Activated naive CD4-positive, alpha-beta T cell (primary cell): ENCODE measurements at places on chromosomes 11 and 22.

- DNase-seq, result peak; percentile 26
Observed at GRCh38 chr11:67267188-67268080, 1.2 kb downstream of the GRK2 start.

DNA sequence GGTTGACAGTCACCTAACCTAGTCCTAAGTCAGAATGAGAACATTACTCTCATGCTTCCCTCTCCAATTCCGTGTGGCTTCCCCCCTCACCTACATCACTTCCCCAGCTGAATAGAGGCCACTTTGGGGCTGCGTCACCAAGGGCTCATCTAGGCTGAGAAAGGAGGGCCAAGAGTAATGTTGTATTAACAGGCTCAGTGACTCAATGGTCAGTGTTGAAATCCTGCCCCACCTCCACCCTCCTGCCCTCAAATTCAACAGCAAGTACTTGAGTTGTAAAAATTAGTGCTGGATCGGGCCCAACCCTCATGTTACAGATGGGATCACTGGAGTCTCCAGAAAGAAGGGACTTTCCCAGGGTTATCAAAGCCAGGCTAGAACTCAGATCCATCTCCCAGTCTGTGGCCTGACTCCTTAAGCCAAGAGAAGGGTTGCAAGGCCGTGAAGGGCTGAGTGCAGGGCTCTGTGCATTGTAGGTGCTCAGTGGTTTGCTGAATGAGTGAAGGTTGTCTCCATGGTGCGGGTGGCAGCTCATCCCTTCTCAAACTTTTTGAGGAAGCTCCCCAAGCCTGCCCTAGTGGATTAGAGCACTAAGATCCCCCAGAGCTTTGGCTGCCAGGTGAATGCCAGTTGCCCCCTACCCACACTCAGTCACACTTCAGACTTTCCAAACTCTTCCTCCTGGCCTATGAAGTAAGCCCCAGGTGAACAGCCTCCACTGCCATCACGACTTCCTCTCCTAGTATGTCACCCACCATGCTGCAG lies 3.2 kb downstream of the DGAT2 start:
- no peak for DNase-seq

DNA sequence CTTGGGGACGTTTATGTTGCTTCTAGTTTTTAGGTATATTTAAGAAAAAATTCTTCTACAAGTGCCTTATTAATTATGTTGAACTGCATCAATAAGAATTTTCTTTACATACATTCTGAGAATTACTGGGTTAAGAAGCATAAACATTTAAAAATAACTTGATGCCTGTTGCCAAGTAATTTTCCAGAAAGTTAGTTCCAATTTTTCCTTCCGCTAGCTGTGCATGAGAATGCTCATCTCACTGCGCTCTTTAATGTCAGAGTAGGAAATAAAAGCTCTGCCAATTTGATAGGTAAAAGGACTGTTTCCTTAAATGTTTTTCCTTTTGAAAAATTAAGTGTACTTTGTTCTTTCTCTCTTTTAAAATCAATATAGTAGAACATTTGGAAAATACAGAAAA lies 113.1 kb upstream of the ZBED5 start:
- no peak for DNase-seq

DNA sequence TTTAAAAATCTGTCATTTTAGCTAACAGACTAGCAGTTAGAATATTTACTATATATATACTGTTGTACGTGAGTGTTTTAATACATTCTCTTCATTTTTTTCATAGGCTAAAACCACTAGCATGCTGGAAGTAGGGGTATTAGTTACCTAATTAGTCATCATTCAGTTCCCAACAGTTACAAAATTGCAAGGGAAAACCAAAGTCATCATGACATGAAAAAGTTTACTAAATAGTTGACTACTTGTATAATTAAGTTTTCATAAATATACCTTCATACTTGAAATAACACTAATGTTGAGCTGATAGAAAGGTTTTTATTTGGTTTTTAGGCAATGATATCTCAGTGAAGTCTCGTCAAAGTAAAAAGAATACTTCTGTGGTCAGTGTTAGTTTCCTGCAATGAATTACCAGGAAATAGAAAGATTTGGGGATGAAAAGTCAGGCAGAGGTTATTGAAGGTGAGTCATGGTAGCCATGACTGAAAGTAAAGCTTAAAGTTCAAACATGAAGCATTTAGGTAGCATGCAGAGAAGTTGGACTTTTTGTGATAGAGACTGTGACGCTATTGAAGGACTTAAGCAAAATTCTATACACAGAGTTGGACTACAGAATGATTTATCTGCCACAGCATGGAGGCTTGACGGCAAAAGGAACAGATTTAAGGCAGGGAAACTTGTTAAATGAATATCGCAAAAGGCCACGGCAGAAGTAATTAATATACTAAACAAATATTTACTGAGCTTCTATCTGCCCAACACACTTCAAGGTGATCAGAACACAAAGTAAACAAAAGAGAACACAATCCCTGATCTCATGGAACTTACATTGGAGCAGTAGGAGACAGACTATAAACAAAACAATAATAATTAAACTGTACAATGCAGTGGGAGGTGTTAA lies 828.1 kb upstream of the FAT3 start:
- DNase-seq, result no peak

- no peak for DNase-seq
Observed at GRCh38 chr11:35157814-35158700, 19.1 kb downstream of the CD44 start.

- DNase-seq, result no peak
Observed at GRCh38 chr11:128448200-128448886, 139.0 kb downstream of the ETS1 start.

DNA sequence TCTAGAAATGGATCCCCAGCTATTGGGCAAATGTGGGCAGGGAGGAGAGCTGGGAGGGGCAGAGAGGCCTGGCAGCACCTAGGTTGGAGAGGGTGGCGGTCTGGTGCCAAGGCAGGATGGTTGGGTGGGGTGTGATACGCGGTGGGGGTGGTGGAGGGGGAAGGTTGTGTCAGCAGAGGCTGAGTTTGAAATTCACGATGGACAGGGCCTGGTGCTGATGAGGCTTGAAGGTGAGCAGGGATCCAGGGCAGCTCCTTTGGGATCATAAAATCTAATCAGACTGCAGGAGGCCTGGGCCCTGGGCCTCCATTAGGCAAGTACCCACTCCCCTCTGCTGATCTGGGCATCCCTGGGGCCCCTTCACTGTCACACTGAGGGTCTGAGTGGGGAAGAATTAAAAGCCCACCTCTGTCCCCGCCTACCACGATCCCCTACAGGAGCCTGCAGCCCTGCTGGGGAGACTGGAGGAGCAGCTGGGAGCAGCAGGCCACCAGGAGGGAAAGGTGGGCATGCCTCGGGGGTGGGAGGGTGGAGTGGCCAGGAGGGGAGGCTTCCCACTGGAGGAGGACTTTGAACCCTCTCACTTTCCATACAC lies 24.0 kb downstream of the IGLL1 start:
- DNase-seq, result no peak

DNA sequence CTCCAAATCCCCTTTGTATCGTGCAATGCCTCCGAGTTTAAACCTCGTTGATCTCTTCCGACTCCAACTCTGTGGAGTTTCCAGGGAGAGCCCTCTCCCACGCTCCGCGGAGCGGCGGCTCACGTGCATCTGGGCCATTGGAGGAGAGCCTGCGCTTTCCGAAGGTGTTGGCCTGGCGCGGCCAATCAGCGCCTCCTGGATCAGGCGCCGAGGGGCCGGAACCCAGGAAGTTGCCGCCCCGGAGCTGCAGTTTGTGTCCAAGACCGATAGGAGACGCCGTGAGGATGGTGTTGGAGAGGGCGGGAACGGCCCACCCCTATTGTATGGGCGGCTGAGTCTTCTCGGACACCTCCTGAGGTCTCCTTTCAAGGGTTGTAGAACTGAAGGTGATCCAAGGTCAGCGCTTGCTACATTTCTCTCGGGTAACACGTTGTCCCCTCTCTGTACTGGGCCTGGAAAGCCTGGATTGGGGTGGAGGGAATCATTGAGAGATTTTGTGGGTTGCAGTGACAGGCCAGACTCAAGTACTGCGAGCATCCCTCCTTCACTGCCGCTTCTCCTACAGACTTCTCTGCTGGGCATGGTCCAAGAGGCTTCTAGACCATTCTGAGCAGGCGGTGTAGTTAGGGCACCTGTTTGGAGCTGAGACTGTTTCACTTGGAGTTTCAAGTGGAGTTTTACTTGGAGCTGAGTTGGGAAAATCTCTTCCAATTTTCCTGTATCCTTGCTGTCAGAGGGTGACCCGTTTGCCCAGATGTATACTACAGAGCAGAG lies 1.7 kb downstream of the ADAMTS15 start:
- no peak for DNase-seq

- no peak for DNase-seq
Observed at GRCh38 chr11:123330471-123330870, 99.6 kb upstream of the GRAMD1B start.

DNA sequence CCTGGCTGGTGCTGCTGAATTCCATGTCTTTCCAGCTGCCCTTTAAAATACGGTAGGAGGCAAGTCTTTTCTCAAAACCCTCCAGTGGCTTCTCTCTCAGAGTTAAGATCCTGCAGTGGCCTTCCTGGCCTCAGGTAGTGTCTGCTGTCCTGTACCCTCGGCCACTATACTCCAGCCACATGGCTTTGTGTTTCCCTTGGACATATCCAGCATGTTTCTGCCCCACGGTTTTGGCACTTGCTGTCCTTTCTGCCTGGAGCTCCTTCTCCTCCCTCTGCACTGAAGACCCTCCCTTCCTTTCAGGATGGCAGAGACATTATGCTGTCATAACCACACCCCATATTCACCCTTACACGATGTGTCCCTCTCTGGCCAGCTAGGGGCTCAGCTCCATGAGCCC lies 76.5 kb upstream of the B3GAT1 start:
- no peak for DNase-seq

DNA sequence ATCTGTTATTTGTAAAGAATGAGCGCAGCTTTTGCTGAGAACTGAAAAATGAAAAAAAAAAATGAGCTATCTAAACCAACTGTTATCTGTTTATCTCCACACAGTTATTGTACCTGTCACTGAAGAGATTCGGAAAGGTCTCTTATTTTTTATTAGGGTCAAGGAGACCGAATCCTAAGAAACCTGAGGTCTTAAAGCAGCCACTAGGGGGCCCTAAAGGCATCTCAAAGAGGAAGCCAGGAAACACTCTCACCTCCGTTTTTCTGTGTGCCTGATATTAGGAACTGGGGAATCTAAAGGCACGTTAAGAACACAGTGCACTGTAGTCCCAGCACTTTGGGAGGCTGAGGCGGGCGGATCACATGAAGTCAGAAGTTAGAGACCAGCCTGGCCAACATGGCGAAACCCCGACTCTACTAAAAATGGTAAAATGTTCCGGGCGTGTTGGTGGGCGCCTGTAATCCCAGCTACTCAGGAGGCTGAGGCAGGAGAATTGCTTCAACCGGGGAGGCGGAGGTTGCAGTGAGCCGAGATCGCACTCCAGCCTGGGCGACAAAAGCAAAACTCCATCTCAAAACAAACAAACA lies 3.5 kb upstream of the LARGE1 start:
- no peak for DNase-seq

DNA sequence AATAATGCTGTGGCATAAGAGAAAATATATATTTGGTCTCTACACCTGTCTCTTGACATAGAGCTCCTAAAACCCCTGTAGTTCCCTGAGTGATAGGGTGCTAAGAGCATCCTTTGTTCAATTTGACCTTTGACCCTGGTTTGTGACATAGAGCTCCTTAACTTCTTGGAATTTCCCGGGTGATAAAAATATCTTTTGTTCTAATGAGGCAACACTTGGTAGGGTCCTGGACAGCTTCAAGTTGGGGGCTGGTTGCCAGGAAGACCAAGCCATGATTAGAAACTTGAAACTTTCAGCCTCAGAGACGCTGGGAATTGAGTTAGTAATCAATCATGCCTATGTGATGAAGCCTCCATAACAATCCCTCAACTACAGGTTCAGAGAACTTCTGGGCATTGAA lies 105.4 kb downstream of the CASP12 start:
- no peak for DNase-seq

GRCh38 chr11:85889676-85890579 lies 34.7 kb downstream of the CCDC83 start:
- DNase-seq, result no peak

- DNase-seq, result no peak
Observed at GRCh38 chr11:19679952-19680828, 32.4 kb upstream of the NAV2 start.

GRCh38 chr22:24486501-24486921 lies 8.6 kb upstream of the UPB1 start:
- DNase-seq, result no peak

GRCh38 chr11:121391914-121392313 lies 60.2 kb upstream of the SORL1 start:
- no peak for DNase-seq

- DNase-seq, result no peak
Observed at GRCh38 chr11:26743622-26744021, 21.8 kb upstream of the SLC5A12 start.

- no peak for DNase-seq
Observed at GRCh38 chr11:112884012-112884767, 77.0 kb upstream of the NCAM1 start.

DNA sequence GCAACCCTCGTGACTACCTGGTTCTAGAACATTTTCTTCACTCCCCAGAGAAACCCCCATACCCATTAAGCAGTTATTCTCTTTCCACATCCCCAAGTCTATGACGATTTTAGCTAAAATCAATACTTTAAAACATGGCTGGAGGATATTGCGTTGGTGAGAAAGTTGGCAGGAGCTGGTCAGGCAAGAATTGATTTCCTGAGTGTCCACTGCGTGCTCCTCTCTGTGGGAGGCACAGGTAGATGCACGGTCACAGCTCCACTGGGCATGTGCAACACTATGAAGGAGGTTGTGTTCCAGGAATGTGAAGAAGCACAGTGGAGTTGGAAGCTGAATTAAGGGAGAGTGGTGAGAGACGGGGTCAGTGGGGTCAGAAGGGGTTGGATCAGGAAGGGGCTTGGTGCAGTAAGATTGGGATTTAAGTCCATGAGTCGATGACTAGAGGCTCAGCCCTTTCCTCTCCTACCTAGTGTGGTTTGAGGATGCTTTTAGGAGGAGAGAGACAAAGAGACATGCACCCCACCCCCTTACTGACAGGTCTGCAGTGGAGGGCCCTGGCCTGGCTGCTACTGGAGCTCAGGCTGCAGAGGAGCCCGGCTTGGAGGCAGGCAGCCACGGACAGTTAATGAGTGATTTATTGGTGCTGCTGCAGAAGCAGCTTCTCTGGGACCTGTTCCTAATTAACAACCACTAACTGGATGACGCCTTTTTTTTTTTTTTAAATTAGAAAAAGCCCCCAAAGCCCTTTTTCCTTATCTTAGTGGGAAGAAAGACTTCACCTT lies 395.6 kb downstream of the TENM4 start:
- DNase-seq, result no peak

DNA sequence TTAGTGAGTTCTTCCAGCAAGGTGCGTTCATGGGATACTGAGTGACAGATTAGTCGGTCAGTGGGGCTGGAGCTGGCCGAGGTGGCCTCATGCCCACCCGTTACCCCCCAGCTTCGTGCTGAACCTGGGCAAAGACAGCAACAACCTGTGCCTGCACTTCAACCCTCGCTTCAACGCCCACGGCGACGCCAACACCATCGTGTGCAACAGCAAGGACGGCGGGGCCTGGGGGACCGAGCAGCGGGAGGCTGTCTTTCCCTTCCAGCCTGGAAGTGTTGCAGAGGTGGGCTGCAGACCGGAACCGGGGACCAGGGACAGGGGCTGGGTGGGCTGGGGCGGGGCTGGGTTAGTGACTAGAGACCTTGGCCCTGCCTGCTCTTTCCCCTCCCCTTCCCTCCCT lies 2.9 kb downstream of the LGALS1 start:
- DNase-seq, result no peak

GRCh38 chr11:68383976-68384501 lies 71.6 kb downstream of the LRP5 start:
- peak; percentile 55 for DNase-seq
